ENCODE measurements at places on chromosomes 2 and 18.

- no peak for DNase-seq
Measured at GRCh38 chr2:127859712-127860085, 1.7 kb upstream of the POLR2D start.

GRCh38 chr2:27324720-27325119 lies 1.8 kb upstream of the MPV17 start:
- no peak for DNase-seq

DNA sequence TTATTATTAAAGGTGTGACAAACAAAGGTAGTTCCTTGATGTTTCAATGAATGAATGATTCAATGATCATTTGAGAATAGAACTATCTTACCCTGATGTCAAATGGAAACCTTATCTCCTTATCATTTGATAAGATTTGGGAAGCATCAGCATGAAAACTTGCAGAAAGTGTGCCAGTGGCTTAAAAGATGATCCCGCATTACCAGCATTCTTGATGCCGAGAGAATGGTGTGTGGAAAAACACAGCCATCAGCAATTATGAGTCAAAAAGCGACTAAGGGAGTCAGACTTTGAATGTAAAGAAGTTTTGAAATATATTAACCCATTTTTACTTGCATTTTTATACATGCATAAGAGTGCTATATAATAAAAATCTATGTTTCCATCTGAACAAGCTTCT lies 93.7 kb downstream of the MAIP1 start:
- DNase-seq = no peak

- no peak for DNase-seq
Measured at GRCh38 chr18:35827275-35827902, 145.1 kb upstream of the RMP24 start.

DNA sequence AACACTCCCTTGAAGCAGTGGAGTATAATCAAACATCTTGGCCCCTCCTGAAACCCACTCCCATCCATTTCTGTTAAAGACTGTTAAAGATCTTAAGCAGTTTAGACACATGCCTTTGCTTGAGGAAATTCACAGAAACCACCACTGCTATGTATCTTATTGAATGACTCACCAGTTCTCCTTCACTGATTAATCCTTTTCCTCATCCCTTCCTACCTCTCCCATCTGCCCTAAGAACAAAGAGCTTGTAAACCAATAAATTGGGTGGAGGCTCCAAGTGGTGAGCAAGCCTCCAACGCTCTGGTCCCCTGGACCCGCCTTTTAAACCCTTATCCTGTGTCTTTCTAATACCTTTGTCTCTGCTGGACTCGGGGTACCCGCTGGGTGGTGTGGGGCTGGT lies 746.1 kb downstream of the LRP1B start:
- DNase-seq = no peak

- no peak for DNase-seq
Measured at GRCh38 chr2:203830304-203831055, 37.1 kb upstream of the CTLA4 start.

Measured in RKO (cell line).